ENCODE measurements at places on chromosomes 6 and 20. TPM values are rescaled to one million over a fixed set of nuclear protein-coding genes. Genes with fewer than 3 reads are reported as not detected.

- DNase-seq = no peak
Observed at GRCh38 chr6:73471686-73472290, 10.3 kb downstream of the MTO1 start.

GRCh38 chr6:6003621-6004366, 2.9 kb downstream of the NRN1 start:
- DNase-seq = peak; percentile 55

SYCP2L gene
- 0.75 TPM for total RNA-seq

CRYBG1 gene
- 1.6 TPM for total RNA-seq

WFDC12 gene
- total RNA-seq = not detected

GRCh38 chr6:32967151-32968091, 973 bp upstream of the BRD2 start:
- no peak for DNase-seq

DNA sequence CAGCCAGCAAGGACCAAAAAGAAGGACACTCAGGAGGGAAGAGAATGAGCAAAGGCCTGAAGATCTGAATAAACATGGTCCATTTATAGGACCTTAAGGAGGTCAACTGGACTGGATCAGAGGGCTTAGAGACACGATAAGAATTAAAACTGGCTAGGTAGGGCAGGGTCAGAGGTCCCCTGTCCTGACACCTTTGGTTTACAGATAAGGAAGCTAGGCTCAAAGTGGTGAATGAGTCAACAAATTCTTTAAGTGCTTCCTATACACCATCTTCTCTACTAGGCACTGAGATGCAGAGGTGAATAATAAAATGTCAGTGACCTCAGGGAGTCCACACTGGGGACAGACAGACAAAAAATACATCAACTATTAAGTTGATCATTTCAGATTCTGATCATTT, 70.3 kb downstream of the HIVEP2 start:
- no peak for DNase-seq

DNA sequence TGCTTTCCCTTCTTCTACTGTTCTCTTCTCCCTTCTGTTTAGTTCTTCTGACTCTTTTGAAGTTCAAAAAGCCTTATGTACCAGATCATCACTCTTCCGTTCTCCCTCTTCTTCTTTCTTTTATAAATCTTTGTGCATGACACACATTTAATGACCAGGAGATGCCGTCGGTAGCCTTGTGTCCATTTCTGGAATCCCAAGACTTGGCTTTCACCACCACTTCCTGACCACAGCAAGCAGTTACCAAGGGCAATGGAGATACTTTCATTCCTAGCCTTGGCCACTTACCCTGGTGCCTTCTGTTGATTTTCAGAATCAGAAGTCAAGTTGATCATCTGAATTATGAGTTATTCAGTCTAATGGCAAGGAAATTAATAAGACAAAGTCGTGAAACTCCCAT, 268.5 kb upstream of the QKI start:
- DNase-seq = no peak

MACROD2 gene
- 4.2 TPM for total RNA-seq

RSPH4A gene
- not detected for total RNA-seq

DNA sequence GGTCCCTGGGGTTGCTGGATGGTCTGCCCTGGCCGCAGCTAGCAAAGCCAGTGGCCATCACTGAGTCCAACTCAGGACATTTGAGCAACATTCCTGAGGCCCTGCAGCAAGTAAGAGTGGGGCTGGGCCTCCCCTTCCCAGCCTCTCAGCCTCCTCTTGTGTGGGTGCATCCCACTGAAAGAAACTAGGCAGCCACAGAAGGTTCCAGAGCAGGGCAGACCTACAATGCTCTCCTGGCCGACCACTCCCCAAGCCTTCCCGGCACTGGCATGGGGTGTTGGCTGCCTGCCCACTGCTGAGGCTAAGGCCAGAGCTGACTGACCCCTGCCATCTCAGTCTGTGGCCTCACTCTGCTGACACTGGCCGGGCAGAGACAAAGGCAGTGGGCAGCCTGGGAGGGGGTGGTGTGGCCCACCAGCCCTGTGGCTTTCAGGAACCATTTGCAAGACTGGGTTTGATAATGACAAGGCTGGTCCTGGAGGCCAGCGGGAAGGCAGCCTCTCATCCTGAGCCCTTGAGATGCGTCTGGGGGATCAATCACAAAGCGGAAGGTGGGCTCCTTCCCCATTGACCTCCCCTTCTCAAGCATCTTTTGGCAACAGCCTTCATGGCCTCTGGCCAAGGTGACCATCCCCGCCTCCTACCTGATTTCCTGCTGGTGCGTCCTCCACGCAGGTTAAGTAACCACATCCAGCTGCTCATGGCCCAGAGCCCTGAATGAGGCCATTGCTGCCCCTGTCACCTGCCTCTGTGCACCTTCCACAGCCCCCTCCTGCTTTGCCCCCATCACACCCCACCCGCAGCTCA, 9.6 kb downstream of the DLGAP4 start:
- DNase-seq = no peak

TRIM10 gene
- not detected for total RNA-seq

SLC2A10 gene
- 2.6 TPM for total RNA-seq

All from Right ventricle myocardium superior (tissue), 1 donor.